ENCODE measurements at places on chromosomes 6 and 20.

DNA sequence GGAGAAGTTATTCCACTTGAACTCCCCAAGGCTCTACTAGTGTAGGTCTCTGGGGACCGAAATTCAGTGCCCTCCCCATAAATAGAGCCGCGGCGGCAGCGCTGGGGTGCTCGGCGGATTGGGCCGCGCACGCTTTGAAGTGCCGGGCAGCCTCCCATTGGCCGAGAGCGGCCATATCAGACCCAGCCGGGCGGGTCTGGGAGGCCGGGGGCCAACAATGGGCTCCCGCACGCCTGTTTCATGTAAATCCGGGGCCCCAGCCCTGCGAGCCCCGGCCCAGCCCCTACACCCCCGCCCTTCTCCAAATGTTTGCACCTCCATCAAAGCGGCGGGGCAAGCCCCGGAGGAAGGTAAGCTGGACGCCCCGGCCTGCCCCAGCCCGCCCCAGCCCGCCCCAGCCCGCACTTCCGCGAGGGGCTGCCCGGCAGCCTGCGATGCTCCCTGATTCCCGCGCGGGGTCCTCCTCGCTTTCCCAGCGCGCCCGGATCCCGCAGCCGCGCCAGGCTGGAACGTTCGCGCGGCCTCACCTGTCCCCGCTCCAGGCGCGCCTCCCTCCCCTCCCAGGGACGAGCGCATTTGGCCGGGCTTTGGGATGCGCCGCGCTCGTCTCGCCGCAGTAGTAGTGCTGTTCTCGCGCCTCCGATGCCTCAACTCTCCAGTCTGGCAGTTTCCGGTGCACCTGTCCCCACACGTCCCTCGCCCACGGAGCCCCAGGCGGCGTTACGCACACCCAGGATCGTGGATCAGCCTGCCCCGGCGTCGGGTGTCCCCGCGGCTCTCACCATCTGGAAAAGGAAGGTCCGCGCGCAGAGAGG is at the start of gene TBXT:
Gene TBXT, minus strand, starts transcription at position 51 of the 815 bp plus-strand sequence. CDS start 260 bp downstream, outside the sequence.
- DNase-seq: no peak

DNA sequence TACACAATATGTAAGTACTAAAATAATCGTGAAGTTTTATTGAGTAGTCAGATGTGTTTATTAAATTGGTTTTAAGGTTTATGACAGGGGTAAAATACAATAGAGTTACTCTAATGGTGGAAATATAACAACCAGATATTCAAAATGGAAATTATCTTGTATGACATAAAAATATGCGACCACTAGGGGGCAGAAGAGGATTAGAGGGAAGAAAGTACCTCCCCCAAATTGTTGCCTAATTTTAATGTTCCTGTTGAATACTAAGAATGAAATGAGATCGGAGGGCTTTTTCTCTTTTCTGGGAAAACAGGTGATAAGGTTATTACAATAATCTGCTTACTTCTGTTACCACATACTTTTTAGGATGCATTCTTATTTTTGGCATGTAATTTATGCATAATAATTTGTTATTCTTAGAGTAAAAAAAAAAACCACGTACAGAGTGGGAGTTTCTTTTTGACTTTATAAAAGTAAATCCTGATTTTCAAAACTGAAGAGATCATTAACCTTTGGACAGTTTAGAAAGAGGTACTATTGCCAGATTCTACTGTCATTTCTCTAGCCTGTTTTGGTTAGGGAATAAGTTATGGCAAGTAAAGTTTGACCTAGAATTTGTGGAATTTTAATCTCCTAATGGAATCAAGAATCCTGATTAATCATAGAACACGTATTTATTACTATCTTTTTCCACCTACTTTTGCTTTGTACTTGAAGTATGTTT is 159.2 kb downstream of the CD109 start:
- no peak for DNase-seq

DNA sequence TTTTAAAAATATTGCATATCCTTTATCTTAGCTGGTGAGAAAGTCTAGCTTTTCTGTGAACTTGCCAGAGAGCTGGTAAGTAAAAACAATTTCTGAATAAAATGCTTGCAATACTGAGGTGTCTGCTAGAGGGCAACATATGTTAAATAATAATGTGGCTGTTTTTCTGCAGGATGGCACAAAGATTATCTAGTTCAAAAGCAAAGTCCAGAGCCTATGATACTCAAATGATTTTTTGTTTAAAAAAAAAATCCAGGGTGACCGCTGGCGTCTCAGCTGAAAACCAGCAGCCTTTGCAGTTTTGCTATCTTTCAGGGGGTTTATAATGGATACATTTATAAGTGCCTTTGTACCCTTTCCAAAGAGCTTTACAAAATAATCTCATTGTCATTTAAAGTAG is 194.9 kb downstream of the PHACTR1 start:
- no peak for DNase-seq

- DNase-seq: peak; percentile 59
Observed at GRCh38 chr6:31068669-31069340, 43.6 kb downstream of the C6orf15 start.

DNA sequence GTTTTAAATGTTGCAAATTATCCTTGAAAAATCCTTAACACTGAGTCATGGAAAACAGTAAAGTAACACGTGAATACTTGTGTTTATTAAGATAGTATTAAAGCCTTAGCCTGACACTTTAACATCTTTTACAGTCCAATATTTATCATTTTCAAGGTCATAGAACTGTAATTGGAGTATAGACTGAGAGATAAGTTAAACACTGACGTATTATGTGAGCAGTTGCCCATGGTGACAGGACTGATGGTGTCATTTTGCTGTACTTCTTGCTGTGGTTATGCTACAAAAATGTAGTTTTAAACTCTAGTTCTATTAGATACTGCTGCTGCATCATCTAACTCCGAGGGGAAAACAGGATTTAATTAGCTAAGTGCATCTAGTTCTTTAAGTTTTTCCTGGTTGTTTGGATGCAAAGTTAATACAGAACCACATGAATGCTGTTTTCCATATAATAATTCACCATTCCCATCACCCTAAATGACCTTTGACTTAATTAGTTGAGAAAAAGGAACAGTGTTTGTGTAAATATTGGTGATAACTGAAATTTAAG is 37.8 kb downstream of the SLC2A12 start:
- DNase-seq: no peak

- no peak for DNase-seq
Observed at GRCh38 chr20:32563311-32564272, 21.5 kb downstream of the NOL4L start.

DNA sequence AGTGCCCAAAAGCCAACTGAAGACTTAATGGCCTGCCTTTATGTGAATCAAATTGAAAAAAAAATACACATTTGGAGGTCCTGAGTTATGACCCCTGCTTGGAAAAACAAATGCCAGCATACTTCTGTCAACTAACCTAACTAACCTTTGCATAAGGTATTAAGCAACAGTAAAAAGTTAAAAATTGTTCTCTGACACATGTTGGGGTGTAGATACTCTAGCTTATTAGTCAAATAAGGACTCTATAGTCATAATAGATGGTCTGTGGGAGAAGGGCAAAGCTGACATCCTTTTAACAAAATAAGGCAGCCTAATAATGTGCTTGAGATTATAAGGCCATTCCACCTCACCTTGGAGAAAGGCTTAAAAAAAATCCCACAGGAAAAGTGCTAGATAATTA is 140.5 kb downstream of the HIVEP2 start:
- no peak for DNase-seq

DNA sequence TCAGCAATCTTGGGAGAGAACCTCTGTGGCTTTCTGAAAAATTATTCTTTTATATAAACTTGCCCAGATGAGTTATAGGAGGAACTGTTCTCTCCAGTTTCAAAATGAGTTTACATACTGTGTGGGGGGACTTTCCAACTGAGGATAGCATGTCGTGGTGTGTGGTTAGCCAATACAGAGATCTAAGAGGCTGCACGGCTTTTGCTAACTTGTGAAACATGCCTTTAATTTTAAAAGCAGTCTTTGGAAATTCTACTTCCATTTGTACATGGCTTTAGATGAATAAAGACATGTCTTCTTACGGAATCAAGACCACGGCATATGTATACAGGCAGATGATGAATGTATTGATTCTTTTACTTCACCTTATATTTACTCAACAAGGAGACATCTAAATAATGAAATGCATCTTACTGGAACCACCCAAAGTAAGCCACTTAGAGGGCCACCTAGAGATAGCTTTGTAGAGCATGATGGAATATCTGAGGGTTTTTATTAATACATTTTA is 39.8 kb downstream of the HIVEP1 start:
- DNase-seq: peak; percentile 18

GRCh38 chr20:18388860-18389259 is 78.0 kb downstream of the DZANK1 start:
- no peak for DNase-seq

- no peak for DNase-seq
Observed at GRCh38 chr20:54062812-54063280, 7.5 kb downstream of the BCAS1 start.

DNA sequence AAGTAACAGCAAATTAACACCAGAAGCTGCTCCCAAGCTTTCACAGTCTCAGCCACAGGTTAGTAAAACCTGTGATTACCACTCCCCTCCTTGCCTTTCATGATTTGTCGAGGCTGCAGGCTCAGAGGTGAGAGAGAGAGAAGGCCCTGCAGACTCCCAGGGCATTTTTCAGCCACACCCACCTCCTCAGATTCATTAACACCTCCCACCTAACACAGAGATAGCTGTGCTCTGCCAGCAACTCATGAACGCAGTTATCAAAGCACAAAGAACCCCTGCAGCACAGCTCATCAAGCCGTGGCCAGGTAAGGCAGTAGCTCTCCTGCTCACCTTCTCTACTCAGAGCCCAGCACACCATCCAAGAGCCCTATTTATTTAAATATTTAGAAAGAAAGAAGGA is 27.1 kb downstream of the F13A1 start:
- no peak for DNase-seq

DNA sequence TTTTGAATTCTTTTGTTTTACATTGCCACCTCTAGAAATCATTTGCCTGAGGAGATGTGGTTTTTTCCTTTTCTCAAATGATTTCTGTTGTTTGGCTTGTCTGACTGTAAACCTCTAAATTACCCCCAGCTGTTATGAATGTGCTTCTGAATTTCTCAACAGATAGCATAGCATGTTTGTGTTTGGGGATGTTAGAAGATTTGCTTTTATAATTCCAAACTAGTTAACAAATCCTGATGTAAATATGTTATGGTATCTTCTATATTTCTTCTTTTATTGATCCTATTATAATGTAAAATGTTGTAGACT is 31.6 kb upstream of the EZR start:
- no peak for DNase-seq

GRCh38 chr20:37303637-37304036 is 14.2 kb downstream of the MANBAL start:
- no peak for DNase-seq

Data from activated effector memory CD4-positive, alpha-beta T cell treated with Interleukin-2 at 50 U/mL for 16 hours (primary cell).